ENCODE measurements at places on chromosomes 6 and 20. TPM values are rescaled to one million over a fixed set of nuclear protein-coding genes. Genes with fewer than 3 reads are reported as not detected.

The COL21A1 gene
- not detected for total RNA-seq

The KCNQ2 gene
- total RNA-seq: not detected

The LST1 gene
- 30.6 TPM for total RNA-seq

The MRPS10 gene
- 20.1 TPM for total RNA-seq

DNA sequence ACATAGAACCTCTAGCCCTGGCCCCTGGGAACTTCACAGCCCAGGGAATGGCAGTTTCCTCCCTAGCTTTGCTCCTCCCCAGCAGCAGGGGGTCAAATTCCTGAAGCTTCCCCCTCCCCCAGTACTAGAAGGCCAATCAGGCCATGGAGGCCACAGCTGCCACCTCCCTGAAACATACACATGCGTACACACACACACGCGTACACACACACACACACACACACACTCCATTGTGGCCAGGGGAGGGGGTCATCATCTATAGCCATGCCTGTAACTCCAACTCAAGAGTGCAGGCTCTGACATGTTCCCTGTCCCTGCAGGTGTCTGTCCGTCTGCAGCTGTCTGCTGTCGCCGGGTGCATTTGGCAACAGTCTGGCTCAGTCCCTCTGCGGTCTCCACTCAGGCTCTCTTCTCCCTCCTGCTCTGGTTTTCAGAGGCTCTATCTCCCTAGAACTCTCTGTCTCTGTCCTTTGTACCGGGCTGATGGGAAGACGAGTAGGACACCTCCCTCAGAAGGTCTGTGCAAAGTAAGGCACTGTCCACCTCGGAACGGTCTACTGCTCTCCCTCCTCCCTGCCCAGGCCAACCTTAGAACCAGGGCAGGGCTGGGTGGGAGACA lies 1.4 kb downstream of the LRFN2 start:
- peaks cover 2% of the 10 kb centered on the region for H3K36me3 ChIP-seq
- peaks cover 8% of the 10 kb centered on the region for H3K4me1 ChIP-seq
- DNase-seq: no peak
- H3K27me3 ChIP-seq: peaks cover 37% of the 10 kb centered on the region

- H3K4me3 ChIP-seq: peak overlapping the region; percentile 95
- H3K4me1 ChIP-seq: peaks cover 29% of the 10 kb centered on the region
- peak overlapping the region; percentile 60 for H3K27ac ChIP-seq
- no peak for DNase-seq
Observed at GRCh38 chr6:25279748-25280343, 672 bp downstream of the CARMIL1 start.

DNA sequence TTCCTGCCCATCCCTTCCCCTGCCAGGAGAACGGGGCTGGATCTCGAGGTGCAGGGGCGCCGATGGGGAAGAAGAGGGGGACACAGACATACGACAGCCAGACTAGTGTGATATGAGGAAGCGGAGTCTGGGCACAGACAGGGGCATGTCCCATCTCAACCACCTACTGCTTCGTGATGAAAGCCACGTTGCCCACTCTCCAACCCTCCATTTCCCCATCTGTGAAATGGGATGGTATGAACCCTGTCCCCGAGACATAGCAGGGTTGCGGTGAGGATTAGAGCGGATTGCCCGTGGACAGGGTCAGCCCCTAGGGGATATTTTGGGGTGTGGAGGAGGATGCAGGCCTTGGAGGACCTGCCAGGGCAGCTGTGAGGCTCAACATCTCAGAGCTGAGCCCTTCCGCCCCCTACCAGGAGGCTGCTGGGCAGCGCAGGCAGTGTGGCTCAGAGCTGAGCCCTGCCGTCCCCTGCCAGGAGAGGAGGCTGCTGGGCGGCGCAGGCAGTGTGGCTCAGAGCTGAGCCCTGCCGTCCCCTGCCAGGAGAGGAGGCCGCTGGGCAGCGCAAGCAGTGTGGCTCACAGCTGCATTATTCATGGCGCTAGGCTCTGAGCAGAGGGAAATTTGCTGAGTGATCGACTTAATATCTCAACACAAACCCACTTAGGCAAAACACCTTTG lies 71.7 kb downstream of the GRM4 start:
- H3K36me3 ChIP-seq: peaks cover 3% of the 10 kb centered on the region
- H3K27me3 ChIP-seq: peaks cover 16% of the 10 kb centered on the region
- DNase-seq: no peak
- no peak overlapping the region for H3K27ac ChIP-seq
- H3K4me3 ChIP-seq: no peak overlapping the region

DNA sequence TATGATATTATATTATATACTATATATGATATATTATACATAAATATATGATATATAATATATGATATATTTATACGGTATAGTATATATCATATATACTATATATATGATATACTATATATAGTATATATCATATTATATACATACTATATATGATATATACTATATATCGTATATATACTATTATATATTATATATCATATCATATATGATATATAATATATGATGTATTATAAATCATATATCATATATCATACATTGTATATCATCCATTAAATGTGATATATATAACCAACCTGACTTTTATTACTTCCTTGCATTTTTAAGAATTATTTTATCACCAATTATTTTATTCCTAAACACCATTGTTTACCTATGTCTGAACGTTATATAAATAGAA lies 146.6 kb upstream of the PRSS16 start:
- peaks cover 2% of the 10 kb centered on the region for H3K36me3 ChIP-seq
- no peak for DNase-seq
- no peak overlapping the region for H3K4me3 ChIP-seq
- peaks cover 9% of the 10 kb centered on the region for H3K4me1 ChIP-seq
- H3K27me3 ChIP-seq: peaks cover 52% of the 10 kb centered on the region

- no peak for DNase-seq
- no peak overlapping the region for H3K27ac ChIP-seq
- H3K27me3 ChIP-seq: peaks cover 24% of the 10 kb centered on the region
- H3K4me3 ChIP-seq: no peak overlapping the region
- peaks cover 2% of the 10 kb centered on the region for H3K36me3 ChIP-seq
Observed at GRCh38 chr6:160360955-160361354, 12.8 kb downstream of the SLC22A3 start.

- H3K27ac ChIP-seq: no peak overlapping the region
- H3K36me3 ChIP-seq: peaks cover 3% of the 10 kb centered on the region
- no peak overlapping the region for H3K4me3 ChIP-seq
- peaks cover 2% of the 10 kb centered on the region for H3K4me1 ChIP-seq
Observed at GRCh38 chr20:63884506-63885263, 10.2 kb upstream of the DNAJC5 start.

GRCh38 chr6:11538052-11538818 lies 686 bp downstream of the TMEM170B start:
- peak overlapping the region; percentile 81 for H3K27ac ChIP-seq
- H3K27me3 ChIP-seq: peaks cover 7% of the 10 kb centered on the region
- no peaks in the 10 kb centered on the region for H3K36me3 ChIP-seq
- peaks cover 7% of the 10 kb centered on the region for H3K4me1 ChIP-seq
- peak overlapping the region; percentile 90 for H3K4me3 ChIP-seq
- peak; percentile 9 for DNase-seq

DNA sequence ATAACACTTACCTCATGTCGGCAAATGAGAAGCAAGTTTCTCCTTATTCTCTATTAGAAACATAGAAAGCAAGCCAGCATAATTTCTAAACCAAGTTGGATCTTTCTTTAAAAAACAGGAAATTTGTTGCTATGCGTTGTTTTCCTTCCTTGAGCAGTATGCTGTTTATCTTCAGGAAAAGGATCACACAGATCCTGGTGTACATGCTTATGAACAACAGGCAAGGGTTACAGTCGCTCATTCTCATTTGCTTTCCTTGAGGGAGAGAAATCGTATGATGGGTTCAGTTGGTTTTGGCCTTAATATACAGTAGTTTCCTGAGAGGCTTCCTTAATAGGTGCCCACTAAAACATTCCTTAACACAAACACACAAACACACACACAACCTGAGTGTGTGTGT lies 118.8 kb downstream of the FYN start:
- peak overlapping the region; percentile 100 for H3K27ac ChIP-seq
- no peaks in the 10 kb centered on the region for H3K27me3 ChIP-seq
- peaks cover 72% of the 10 kb centered on the region for H3K4me1 ChIP-seq

All from T-helper 17 cell (primary cell).